ENCODE measurements at places on chromosomes 7 and 10. TPM values are rescaled to one million over a fixed set of nuclear protein-coding genes. Genes with fewer than 3 reads are reported as not detected.

Gene CTNNA3
- total RNA-seq = 4.4 TPM

Gene CTAGE4
- total RNA-seq = 1.7 TPM

GRCh38 chr7:101378751-101379174 lies 16.1 kb downstream of the COL26A1 start:
- no peak for DNase-seq

GRCh38 chr7:2824026-2824677 lies 20.0 kb downstream of the GNA12 start:
- DNase-seq = no peak

DNA sequence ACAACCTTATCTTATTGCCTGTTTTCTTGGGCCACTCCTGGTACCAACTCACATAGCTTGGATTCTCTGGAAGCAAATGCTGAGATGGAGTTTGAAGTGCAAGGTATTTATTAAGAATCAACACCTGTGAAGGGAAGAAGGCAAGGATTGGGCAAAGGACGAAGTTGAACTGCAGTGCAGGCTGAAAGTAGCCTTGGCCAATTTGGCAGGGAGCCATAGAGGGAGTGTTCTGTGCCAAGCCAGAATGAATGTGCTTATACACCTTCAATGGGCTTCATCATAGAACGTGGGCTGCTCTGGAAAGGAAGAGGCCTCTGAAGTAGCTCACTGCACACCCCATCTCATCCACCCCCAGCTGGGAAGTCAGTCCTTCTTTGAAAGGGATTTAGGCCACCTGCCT lies 79.8 kb upstream of the IFRD1 start:
- no peak for DNase-seq
